RPMI8226 (cell line): ENCODE measurements at places on chromosomes 1 and 21.

- peak; percentile 51 for DNase-seq
These were observed 13.1 kb downstream of the KRTAP13-1 start for GRCh38 chr21:30408782-30409494.

DNA sequence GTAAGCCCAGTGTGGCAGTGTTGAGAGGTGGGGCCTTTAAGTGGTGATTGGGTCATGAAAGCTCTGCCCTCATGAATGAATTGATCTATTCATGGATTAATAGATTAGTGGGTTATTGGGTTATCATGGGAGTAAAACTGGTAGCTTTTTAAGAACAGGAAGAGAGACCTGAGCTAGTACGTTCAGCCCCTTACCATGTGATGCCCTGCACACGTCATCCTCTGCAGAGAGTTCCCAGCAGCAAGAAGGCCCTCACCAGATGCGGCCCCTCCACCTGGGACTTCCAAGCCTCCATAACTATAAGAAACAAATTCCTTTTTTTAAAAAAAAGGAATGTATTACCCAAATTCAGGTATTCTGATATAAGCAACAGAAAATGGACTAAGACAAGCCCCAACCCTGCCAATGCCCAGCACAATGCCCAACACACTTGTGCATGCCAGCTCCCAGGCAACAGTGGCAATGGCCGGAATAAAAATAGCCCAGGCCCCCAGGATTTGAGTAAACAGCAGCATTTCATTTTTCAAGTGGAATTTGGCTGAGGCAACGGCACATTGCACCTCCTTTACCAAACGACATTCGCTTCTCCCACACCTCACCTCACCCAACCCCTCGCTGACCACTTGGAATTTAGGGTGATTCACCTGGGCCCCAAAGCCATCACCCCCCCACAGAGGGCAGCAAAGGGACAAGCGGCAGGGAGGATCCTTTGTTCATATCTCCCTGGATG, 215.9 kb downstream of the TOMM20 start:
- DNase-seq, result no peak

GRCh38 chr1:220826729-220827128, 40.0 kb downstream of the MTARC1 start:
- DNase-seq, result no peak

DNA sequence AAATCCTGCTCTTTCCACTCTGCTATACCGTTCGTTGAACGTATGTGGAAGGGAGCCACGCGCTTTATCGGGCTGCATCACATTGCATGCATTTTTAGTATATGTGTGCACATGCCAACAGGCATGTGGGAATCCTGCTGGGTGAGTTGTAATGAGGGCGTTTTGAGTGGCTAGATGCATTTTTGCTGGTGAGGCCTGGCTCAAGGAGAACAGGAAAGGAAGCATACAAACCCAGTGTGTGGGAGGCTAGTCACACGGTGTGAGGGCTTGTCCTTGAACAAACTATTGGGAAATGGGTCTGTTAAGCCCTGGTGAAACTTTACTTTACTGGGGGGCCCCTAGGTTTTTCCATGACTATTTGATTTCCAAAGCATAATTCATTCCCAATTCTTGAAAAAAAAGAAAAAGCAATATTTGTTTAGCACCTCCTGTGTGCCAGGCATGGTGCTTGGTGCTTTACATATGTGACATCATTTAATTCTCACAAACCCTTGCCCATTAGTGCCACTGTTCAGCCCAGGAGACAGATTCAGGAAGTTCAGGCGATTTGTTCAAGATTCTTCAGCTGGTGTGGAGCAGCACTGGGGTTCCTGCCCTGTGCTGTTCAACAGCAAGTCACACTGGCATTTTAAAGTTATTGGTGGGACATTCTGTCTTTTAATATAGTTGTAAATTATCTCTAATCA, 25.6 kb upstream of the JUN start:
- no peak for DNase-seq
